ENCODE measurements at places on chromosomes 2 and 18.

- no peak for DNase-seq
These were observed 8.9 kb downstream of the METTL5 start for GRCh38 chr2:169815849-169816248.

DNA sequence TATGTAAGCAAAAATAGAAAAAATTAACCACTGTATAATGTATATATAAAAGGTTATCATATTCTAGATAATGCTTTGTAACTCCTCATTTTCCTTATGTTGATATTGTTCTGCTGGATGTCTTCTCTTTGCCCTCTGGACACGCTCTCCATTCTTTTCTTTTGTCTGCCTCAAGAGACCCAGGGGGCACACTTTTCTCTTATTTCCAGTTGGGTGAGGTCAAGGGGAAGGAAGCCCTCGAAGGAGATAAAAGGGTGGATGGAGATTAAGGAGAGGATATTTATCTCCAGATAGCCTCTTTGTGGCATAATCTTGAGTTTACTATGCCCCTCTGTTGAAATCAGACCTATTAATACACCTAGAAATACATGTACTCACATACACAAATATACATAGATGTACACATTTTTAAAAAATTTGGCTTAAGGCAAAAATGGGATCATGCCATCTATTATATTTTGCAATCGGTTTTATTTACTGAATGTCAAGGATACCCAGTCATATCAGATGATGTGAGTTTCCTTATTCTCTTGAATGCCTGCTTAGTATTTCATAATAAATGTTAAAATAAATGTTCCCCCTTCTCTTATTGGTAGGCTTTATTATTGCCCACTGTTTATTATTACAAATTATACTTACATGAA is 65.3 kb downstream of the LCLAT1 start:
- DNase-seq: no peak

DNA sequence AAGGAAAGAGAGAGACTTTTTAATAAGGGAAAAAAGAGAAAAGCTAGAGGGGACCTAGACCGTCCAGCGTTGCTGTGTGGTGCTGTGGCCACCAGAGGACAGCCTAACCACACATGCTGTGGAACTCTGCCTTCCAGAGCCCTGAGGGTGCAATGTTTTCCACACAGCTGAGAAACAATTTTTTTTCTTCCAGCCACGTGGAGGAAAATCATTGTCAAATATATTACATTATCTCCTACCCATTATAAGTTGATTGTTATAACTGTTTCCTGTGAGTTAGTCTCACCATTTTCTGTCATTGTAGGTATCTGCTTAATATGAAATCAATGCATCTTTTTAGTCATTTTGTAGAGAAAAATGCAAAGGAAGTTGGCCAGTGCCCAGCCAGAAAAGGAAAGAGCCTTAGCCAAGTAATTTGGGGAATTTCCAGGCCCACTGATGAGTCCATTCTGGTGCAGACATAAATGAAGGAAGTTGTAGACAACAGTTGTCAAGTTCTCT is 5.9 kb upstream of the MRPL19 start:
- DNase-seq: peak; percentile 70

DNA sequence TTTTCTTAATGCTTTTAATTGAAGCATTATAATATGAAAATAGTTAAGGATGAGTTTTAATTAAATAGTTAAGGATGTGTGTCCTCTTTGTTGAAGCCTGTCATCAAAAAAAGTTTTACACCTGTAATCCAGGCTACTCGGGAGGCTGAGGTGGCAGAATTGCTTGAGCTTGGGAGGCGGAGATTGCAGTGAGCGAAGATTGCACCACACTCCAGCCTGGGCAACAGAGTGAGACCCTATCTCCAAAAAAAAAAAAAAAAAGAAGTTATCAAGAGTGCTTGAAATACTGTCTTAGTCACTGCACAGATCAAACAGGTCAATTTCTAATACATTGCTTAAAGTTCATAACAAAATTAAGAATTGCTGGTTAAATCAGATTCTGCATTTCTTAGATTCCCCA is 193.6 kb downstream of the CD226 start:
- no peak for DNase-seq

DNA sequence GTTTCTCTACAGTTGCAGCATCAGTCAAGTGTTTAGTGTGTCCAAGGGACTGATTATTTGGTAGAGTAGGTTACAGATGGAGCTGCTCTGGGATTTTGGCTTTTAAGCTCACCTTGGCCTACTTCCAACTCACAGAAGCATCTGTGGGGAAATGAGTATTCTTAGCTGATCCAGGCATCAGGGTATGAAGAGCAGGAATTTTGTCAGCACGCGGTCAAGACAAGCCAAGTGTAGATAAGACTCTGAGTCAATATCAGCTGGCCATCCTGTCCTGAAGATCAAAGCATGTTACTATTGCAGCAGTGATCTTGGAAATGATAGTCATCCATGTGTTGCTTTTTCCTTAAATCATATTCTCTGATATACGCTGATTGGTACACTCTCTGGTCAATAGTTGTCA is 24.4 kb downstream of the SERPINB4 start:
- DNase-seq: no peak

DNA sequence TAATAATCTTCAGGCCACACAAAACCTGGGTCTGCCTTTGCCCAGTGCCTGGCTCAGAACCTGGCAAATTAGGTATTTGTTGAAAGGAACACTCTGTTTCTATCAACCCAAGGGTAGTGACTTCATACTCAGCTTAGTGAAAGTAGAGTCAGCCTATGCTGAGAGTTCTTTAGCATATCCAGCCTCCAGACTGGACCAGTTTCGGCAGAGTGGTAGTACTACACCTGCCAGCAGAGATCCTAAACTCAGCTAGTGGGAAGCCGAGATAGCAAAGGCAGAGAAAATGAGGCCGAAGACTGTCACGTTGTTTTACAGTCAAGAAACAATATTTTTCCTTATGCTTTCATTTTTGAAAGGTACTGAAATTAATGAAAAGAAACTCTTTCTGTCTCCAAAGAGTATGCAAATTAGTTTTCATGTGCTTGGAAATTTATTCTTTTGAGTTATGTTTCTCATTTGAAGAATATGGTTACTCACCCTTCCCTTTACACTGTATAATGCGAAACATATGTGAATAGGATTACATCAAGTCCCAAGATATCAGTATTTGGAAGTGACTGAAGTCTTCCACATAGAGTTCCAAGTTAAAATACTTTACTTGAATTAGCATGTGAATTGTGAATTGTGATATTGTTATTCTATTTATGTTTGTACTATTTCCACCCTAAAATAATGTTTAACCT is 52.2 kb upstream of the UGP2 start:
- no peak for DNase-seq

- DNase-seq: no peak
These were observed 94.0 kb upstream of the ANKRD30BL start for GRCh38 chr2:132255714-132256113.

- no peak for DNase-seq
These were observed 20.5 kb downstream of the USP40 start for GRCh38 chr2:233546101-233546500.

DNA sequence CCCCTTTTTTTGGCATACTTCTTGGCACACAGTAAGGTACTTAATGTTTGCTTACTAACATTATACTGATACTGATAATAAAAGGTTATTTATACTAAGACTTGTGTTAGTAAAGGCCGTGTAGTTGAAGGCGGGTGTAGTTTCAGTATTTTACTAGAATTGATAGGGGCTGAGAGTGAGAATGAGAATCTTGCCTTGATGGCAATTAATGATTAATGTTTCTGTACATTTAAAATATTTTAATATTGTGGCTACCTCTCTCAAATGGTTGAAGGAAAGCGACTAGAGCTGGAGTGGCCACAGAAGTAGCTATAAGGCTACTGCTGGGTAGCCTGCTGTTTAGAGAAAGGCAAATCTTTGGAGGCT is 29.3 kb downstream of the PELI1 start:
- DNase-seq: no peak

DNA sequence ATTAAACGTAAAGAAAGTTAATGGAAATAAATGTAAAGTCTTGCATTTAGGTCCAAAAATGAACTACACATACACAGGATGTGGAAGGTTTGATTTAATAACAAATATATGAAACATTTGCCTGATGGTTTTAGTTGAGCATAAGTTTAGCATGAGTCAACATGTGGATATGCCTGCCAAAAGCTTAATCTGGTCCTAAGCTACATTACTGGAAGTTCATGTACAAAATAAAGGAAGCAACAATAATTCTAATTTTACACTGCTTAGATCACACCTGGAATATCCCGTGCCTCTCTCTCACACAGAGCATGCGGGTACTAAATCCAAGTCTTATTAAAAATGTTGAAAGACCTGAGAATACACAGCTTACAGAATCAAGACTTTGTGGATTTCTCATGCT is 276.5 kb upstream of the NRP2 start:
- DNase-seq: no peak

DNA sequence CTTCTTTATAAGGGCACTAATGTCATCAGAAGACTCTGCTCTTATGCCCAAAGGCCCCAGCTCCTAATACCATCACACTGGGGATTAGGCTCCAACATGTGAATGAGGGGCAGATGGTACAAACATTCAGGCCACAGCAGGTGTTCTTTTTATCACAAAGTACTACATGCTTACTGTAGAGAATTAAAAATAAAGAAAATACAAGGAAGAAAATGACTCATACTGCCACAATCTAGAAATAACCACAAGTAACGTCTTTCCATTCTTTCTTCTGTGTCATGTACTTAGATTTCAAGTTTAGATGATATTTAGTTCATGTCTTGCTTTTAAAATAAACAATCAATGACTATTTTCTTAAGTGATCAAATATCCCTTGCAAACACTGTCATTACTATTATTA is 100.3 kb upstream of the NEDD4L start:
- no peak for DNase-seq

- DNase-seq: no peak
These were observed 87.7 kb upstream of the TGFA start for GRCh38 chr2:70641263-70641784.

DNA sequence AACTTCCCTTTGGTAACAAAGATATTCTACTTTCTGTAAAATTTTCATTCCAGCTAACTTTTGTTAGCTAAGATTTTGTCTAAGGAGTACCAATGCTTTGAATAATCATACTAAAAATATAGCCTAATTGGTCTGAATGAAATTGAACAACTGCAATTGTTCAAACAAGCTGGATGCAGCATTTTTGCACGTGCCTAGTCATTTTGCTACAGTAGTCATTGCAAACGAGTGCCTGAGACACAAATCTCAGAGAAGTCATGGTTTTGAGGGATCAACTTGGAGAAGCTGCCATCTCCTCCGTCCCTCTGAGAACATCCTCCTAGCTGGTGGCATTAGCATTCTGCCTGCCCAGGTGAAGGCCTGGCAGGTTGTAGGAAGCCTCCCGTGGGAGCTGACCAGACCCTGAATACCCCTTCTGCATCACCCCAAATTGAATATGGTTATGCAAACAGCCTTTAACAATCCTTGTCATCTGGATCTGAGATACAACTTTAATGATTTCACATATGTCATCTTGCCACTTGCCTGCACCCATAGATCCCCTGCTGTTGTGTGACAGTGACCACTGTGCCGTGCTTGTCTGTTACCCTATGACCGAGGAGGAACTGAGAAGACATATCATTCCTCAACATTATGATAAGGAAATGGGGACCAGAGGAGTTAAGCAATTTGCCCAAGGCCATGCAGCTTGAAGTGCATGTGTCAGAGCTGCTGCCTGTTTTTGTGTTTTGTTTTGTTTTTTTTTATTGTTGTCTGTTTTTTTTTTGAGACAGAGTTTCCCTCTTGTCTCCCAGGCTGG is 29.1 kb upstream of the MGAT4A start:
- DNase-seq: no peak

DNA sequence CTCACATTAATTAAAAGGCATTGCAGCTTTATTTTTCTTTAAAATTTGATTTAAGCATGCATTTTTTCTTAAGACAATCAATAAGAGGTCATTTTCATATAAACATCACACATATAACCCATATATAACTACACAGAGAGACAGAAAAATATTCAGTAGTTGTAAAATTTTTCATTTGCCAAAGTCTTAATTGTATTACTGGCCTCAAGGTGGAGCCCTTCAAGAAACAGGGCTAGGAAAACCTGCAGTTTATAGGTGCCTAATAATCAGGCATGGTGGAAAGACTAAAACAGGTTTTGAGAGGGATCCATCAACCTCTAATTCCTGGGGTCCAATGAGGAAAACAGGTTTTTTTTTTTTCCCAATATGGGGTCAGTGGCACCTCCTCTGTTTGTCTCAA is 71.3 kb upstream of the ZNF804A start:
- DNase-seq: no peak

DNA sequence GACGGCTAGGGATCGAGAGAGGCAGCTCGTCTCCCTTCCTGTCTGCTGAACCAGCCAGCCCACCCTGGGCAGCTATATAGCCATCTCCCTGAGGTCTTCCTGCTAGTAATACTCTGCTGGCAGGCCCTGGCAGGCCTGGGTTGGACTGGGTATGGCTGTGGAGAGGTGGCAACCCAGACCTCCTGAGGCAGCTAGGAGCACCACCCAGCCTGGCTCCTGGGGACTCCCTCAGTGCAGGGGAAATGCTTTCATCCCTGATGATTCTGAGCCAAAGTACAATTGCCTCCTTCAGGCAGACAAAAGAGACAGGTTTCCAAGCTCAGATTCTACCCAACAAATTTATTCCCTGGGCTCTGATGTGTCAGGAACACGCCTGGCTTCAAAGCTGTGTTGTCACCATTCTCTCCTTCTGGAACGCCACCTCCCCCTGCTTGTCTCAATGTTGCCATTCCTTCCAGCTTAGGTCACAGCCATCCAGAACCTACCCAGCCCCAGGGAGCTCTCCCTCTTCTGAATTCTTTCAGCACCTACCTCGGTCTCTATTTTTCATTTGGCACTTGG is 4.7 kb upstream of the DNAJB2 start:
- DNase-seq: no peak

- DNase-seq: no peak
These were observed 56.5 kb downstream of the RASGRP3 start for GRCh38 chr2:33532966-33533365.

- no peak for DNase-seq
These were observed 19.7 kb upstream of the STPG4 start for GRCh38 chr2:47174733-47175361.

GRCh38 chr2:172953970-172954852 is 121.4 kb upstream of the MAP3K20 start:
- no peak for DNase-seq

GRCh38 chr2:171874517-171874916 is 19.5 kb downstream of the SLC25A12 start:
- no peak for DNase-seq

GRCh38 chr2:120631236-120631635 is 104.4 kb upstream of the GLI2 start:
- peak; percentile 30 for DNase-seq

DNA sequence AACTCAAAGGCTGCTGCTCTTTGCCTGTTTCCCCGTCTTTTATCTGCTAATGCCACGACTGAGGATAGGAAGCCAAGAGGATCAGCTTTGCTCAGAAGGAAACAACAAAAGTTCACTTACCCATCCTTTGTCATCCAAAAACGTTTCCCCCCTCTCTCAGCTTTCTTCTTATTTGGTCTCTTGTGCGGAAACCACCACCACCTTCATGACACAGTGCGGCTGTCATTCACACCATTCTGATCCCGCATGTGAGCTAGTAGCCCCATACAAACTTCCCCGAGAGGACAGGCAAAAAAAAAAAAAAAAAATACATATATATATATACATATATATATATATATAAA is 656 bp downstream of the LRRTM4 start:
- DNase-seq: no peak

All from right forelimb (tissue), 1 donor.